ENCODE measurements at places on chromosomes 2 and 18. TPM values are rescaled to one million over a fixed set of nuclear protein-coding genes. Genes with fewer than 3 reads are reported as not detected.

GRCh38 chr2:109203246-109204011, 74.4 kb downstream of the SH3RF3 start:
- H3K4me1 ChIP-seq = no peaks in the 10 kb centered on the region
- no peaks in the 10 kb centered on the region for H3K36me3 ChIP-seq
- DNase-seq = no peak
- H3K27ac ChIP-seq = no peak overlapping the region

DNA sequence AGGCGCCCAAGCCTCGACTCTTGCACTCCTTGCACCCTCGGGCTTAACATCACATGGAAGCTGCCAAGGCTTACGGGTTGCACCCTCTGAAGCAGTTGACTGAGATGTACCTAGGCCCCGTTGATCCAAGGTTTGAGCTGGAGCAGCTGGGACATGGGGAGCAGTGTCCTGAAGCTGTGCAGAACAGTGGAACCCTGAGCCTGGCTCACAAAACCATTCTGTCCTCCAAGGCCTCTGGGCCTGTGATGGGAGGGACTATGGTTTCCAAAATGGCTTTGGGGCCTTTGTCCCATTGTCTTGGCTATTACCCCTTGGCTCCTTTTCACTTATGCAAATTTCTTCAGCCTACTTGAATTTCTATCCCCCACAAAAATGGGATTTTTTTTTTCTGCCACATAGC, 454.0 kb downstream of the PIK3C3 start:
- no peak overlapping the region for H3K27ac ChIP-seq
- H3K4me3 ChIP-seq = no peak overlapping the region
- no peaks in the 10 kb centered on the region for H3K27me3 ChIP-seq
- H3K4me1 ChIP-seq = no peaks in the 10 kb centered on the region
- no peak for DNase-seq
- H3K36me3 ChIP-seq = peaks cover 20% of the 10 kb centered on the region

DNA sequence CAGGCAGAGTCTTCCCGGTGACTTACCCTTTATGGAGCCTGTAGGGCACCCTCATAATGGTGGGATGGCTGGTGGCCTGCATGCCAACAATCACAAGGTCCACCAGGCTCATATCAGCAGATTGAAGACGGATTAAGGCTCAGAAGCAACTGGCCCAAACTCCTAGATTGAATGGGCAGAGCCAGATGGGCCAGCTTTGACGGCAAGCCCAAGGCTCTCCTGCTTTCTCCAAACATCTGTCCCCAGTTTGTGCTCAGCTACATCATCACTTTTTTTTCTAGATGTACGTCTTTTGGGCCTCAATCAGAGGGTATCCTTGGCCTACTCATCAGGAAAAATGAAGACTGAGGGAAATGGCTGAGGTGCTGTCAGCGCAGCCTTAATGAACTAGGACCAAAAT, 114.6 kb downstream of the VIT start:
- H3K27ac ChIP-seq = no peak overlapping the region
- H3K4me3 ChIP-seq = no peak overlapping the region
- no peaks in the 10 kb centered on the region for H3K36me3 ChIP-seq
- no peaks in the 10 kb centered on the region for H3K4me1 ChIP-seq
- no peak for DNase-seq
- H3K27me3 ChIP-seq = no peaks in the 10 kb centered on the region

- H3K27ac ChIP-seq = no peak overlapping the region
- no peak for DNase-seq
- no peaks in the 10 kb centered on the region for H3K27me3 ChIP-seq
- H3K4me1 ChIP-seq = no peaks in the 10 kb centered on the region
- no peaks in the 10 kb centered on the region for H3K36me3 ChIP-seq
Observed at GRCh38 chr2:203681978-203682377, 24.5 kb upstream of the CD28 start.

DNA sequence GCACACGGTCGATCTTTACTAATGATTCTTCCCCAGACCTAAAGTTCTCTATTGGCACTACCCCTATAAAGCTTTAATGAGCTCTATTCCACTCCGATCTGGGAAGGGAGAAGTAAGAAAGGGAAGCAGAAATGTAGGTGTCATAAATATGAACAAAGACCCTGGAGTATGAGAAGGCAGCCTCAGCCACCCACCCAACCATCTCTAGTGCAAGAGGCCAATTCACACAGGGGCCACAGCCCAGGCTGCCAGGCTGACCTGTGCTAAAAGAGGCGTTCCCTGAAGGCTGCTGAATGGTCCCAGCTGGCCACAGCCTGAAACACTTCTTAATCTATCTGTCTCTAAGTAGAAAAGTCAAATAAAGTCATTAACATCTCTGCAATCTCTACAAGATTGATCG, 60.1 kb upstream of the ACTR3 start:
- no peak overlapping the region for H3K27ac ChIP-seq
- DNase-seq = no peak
- no peaks in the 10 kb centered on the region for H3K27me3 ChIP-seq
- H3K4me1 ChIP-seq = no peaks in the 10 kb centered on the region

DNA sequence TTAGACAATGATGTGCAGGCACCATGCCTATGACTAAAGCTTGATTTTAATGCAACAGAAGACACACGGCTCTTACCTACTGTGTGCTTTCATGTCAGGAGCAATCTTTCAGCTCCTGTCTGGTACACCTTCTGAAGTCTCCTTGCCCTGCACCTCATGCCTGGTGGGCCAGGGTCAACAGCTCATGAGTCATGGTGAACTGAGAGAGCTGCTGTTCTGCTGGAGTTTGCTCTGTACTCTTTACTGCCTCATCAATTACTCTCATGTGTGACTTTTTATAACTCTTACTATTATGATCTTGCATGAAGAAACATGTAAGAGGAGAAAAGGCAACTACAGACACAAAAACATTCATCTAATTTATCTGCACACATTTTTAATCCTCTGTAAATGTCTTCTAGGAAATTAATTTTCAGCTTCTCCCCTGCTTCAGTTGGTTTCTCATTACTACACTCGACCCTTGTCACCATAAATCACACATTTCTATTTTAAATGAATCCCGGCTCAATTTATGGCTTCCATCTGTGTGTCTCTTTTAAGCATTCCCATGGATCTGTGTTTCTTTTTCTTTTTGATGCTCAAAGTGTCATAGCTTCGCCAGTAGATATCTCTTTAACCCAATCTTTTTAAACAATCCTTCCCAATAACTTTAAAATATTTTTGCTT, 9.7 kb downstream of the SERPINB7 start:
- DNase-seq = no peak
- H3K36me3 ChIP-seq = no peaks in the 10 kb centered on the region
- H3K27ac ChIP-seq = no peak overlapping the region
- H3K4me1 ChIP-seq = no peaks in the 10 kb centered on the region

- no peak overlapping the region for H3K27ac ChIP-seq
- H3K27me3 ChIP-seq = no peaks in the 10 kb centered on the region
- no peak for DNase-seq
- no peaks in the 10 kb centered on the region for H3K36me3 ChIP-seq
- H3K4me1 ChIP-seq = no peaks in the 10 kb centered on the region
Observed at GRCh38 chr2:118678985-118679384, 168.5 kb downstream of the EN1 start.

GPR35 gene
- 1.4 TPM for total RNA-seq

CRYBA2 gene
- not detected for total RNA-seq

CRYGD gene
- total RNA-seq = not detected

DNA sequence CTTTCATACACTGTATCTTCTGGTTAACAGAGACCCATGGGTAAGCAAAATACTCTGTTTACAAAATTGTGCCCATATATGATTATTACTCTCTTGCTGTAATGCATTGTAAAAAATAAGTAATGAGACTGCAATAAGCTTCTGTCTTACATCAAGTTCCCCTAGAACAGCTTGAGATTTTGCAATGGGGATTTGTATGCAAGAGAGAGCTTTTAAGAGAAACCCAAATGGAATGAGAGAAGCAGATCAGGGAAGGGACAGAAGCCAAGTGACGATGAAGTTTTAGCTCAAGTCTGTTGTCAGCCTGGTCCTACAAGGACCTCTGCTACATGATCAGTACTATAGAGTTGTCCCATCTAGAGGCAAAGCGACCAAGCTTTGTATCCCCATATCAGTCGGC, 218.1 kb upstream of the VWC2L start:
- H3K4me3 ChIP-seq = no peak overlapping the region
- no peak for DNase-seq
- H3K27me3 ChIP-seq = no peaks in the 10 kb centered on the region
- H3K36me3 ChIP-seq = no peaks in the 10 kb centered on the region

GRCh38 chr2:2577407-2577831, 246.3 kb upstream of the MYT1L start:
- no peak overlapping the region for H3K4me3 ChIP-seq
- DNase-seq = peak; percentile 21
- H3K27ac ChIP-seq = no peak overlapping the region
- H3K27me3 ChIP-seq = no peaks in the 10 kb centered on the region
- no peaks in the 10 kb centered on the region for H3K4me1 ChIP-seq

DNA sequence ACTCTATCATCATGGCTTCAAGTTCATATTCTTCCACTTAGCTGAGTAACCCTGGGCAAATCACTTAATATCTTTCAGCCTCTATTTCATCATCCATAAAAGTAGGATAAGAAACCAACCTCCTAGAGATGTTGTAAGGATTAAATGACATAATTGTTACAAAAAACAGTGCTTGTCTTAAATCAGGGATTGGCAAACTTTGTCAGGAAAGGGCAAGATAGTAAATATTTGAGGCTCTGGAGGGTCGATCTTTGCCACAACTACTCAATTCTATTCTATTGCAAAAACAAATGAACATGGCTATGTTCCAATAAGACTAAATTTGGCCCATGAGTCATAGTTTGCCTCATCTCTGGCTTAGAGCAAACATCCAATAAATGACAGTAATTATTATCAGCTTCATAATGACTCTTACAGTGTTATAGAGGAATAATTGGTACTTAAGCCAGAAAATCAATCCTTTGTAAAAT, 184.7 kb downstream of the SATB2 start:
- H3K36me3 ChIP-seq = peaks cover 5% of the 10 kb centered on the region
- H3K27me3 ChIP-seq = no peaks in the 10 kb centered on the region
- peaks cover 6% of the 10 kb centered on the region for H3K4me1 ChIP-seq
- no peak overlapping the region for H3K4me3 ChIP-seq
- no peak overlapping the region for H3K27ac ChIP-seq

GRCh38 chr2:6214471-6214870, 522.3 kb downstream of the SOX11 start:
- H3K4me1 ChIP-seq = no peaks in the 10 kb centered on the region
- H3K27me3 ChIP-seq = no peaks in the 10 kb centered on the region
- peak; percentile 50 for DNase-seq
- H3K36me3 ChIP-seq = no peaks in the 10 kb centered on the region

GRCh38 chr18:37483984-37484819, 81.4 kb downstream of the CELF4 start:
- peak overlapping the region; percentile 14 for H3K27ac ChIP-seq
- peak; percentile 59 for DNase-seq
- H3K27me3 ChIP-seq = peaks cover 6% of the 10 kb centered on the region
- H3K36me3 ChIP-seq = no peaks in the 10 kb centered on the region

DNA sequence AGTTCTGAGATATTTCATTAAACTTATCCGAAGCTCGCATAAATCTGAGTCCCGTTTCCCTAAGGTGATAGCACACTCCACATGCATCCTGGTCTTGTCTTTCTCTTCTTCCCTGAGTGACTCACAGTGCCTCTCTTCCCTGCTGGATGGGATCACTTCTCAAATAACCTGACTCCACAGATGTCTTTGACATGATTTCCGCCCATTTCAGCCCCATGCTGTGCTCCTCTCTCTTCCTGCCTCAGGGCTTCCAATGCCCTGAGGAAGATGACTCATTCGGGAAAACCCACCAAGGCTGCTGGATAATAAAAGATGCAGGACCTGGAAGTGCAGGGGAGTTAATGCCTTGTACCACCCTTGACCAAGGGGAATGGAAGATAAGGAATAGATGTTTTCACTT, 441.7 kb upstream of the SOX11 start:
- no peaks in the 10 kb centered on the region for H3K27me3 ChIP-seq
- H3K4me3 ChIP-seq = no peak overlapping the region
- H3K36me3 ChIP-seq = no peaks in the 10 kb centered on the region
- no peak overlapping the region for H3K27ac ChIP-seq
- peak; percentile 76 for DNase-seq

MC5R gene
- not detected for total RNA-seq

GRCh38 chr2:203875471-203875870, 7.9 kb downstream of the CTLA4 start:
- no peaks in the 10 kb centered on the region for H3K27me3 ChIP-seq
- H3K27ac ChIP-seq = no peak overlapping the region
- H3K4me3 ChIP-seq = no peak overlapping the region
- no peak for DNase-seq

GRCh38 chr2:866009-866680, 84.5 kb upstream of the SNTG2 start:
- DNase-seq = peak; percentile 64
- no peaks in the 10 kb centered on the region for H3K4me1 ChIP-seq
- no peaks in the 10 kb centered on the region for H3K36me3 ChIP-seq
- H3K27ac ChIP-seq = no peak overlapping the region
- H3K4me3 ChIP-seq = no peak overlapping the region
- no peaks in the 10 kb centered on the region for H3K27me3 ChIP-seq

RETREG2 gene
- 46.7 TPM for total RNA-seq

GRCh38 chr2:212276813-212277212, 261.8 kb downstream of the ERBB4 start:
- no peaks in the 10 kb centered on the region for H3K36me3 ChIP-seq
- H3K27ac ChIP-seq = no peak overlapping the region
- H3K4me3 ChIP-seq = no peak overlapping the region

DNA sequence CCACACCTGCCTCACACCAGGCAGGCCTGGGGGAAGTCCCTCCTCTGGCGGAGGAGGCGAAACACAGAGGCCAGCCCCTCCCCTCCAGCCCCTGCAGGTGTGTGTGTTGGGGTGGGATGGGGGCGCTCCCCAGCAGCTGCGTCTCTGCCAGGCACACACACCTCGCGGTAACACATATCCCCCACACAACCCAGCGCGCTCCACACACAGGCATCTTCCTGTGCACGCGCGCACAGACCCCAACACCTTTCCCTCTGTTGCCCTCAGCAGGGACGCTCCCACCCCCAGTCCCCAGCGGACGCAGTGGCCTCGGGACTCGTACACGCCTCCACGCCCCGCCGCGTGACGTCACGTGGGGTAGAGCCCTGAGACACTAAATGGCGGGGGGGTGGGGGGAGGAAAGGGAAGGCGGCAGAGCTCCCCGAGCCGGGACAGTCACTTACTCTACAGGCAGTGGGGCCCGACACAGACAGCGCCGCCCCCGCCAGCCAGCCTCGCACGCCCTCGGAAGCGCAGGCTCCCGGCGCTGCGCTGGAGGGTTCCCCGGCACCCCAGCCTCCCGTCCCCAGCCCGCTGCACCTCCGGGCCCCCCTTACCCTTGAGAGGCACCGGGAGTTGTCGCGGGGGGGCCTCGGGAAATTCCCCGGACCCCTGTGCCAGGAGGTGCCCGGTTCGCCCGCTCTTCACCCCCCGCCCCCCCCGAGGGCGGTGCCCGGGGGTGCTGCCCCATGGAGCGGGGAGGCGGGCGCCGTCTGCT, at the start of gene WNT10A:
Gene WNT10A (plus strand): TSS at position 751 of the 757 bp plus-strand sequence. CDS start 144 bp downstream, outside the sequence.
- H3K27me3 ChIP-seq = peaks cover 91% of the 10 kb centered on the region
- no peak within 1 kb of the TSS for H3K27ac ChIP-seq
- H3K36me3 ChIP-seq = no peaks in the 10 kb centered on the region
- H3K4me3 ChIP-seq = peak within 1 kb of the TSS; percentile 68
